Activated CD4-positive, alpha-beta T cell treated with anti-CD3 and anti-CD28 coated beads, Interleukin-2, amount 50 U/mL, for 1 hour (primary cell): ENCODE measurements at places on chromosomes 4 and X.

- DNase-seq: no peak
Measured at GRCh38 chr4:100087743-100088142, 102.5 kb downstream of the DDIT4L start.

GRCh38 chr4:171516694-171517093 is 296.5 kb upstream of the GALNTL6 start:
- no peak for DNase-seq

- no peak for DNase-seq
Measured at GRCh38 chr4:118756958-118757357, 71.8 kb downstream of the METTL14 start.

DNA sequence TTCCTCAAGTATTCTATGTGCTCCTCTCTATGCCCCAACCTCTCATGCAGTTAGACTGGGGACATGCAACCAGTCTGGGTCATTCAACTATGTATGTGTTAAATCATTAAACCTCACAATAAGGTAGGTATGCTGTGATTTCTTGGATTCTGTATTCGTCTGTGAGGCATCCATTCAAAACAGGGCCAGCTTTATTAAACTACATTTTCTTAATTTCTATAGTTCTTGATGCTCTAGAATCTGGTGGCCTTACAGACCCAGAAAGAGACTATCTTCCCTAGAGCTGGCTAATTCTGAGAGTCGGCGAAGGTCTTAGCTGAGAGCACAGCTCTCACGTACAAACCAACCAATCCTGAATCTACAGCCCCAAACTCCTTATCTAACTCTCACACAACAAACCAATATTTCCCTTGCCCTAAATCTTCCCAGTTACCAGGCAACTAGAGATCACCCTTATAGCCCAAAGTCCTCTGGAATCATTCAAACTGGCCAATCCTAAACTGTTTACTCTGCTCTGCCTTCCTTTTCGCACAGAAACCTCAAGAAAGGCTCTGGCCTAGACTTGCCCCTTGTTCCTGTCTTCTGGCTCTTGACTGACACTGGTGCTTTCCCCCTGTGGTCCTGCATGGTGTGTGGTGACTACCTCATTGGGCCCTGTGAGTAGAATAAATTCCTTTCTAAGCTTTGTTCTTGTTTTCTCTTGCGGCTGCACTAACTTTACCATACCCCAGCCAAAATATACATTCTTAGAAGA is 203.5 kb upstream of the TET2 start:
- DNase-seq: no peak

DNA sequence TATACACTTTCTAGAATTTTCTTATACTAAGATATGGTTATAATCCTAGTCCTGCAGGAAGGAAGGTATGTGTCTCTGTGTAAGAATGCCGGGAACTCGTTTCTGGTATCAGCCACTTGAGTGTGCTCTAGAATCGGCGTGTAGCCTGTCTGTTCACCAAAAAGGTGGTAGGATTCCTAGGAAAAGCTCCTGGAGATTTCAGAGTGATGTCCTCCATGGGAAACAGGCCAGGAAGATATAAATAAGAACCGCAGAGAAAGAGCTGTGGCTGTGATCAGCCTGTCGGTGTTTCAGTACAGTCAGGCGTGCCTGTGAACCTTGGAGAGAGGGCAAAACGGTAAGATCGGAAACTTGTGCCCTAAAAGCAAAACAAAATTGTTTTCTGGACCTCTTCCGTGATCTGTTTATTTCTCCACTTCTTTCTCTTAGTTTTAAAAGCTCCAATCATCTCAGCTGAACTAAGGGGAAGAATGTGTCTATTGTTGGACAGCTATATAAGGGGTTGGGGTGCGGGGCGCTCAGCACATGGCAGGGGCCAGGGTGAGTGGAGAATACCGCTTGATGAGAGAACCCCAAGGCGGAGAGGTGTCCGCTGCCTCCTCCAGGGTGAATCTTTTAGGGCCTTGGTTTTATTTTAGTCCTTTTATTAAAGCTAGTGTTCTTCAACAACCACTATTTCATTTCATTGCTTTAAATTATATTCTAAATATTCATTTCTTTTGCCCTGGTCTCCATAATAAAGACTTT is 303.8 kb upstream of the TENM3 start:
- no peak for DNase-seq

DNA sequence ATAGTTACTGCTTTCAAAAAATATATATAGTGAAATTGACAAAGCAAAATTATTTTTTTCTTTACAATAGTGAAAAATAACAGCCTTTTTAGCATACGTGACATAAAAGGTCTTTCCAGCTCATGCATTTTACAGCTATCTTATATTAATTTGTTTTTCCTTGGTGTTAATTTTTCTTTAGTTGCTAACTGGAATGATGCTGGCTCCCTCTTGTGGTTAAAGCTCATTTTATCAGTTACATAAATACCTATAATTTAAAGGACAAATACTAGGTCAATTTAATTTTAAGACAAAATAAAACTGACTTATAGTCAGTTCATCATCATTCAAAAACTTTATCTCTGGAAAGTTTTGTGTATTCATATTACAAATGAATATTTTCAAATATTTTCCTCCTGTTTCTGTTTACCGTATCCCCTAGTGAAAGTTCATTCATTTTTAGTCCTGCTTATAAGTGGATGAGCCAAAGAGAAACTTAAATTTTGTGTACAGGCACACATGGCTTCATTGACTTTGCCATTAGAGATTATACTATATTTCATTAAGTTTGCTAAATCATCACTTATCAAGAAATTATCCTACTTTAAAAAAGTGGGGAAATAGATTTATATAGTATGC is 9.9 kb upstream of the ANAPC4 start:
- no peak for DNase-seq

DNA sequence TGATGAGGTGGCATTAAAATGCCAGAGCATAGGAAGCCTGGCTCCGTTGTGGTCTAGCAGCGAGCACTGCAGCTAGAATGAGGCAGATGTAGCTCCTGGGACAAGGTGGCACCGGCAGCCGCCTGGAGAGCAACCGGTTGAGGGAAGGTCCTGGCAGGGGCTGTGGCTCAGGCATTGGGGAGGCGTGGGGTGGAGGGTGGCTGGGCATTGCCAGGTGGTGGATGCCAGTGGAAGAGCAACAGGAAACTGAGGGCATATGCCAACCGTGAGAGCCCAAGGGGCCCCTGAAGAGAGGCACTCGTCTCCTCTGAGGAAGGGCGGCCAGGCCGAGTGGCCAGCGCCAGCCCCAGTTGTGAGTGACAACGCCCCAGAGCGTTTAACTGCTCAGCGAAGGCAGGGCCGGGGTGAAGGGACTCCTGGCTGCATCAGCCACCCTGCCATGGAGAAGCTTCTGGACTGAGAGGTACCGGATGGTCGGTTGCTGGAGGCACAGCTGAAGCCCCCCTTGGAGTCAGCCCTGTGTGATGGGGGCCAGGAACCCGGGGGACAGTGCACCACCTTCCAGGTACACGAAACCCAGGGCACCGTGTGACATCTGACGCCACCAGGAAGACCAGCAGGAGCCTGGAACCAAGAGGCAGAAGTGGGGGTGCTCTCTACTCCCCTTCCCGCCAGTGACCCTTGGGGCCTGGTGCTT is 13.2 kb upstream of the PDE6B start:
- DNase-seq: no peak

- DNase-seq: no peak
Measured at GRCh38 chr4:40564815-40565483, 64.7 kb downstream of the RBM47 start.
